ENCODE measurements at places on chromosomes 3 and 15. TPM values are rescaled to one million over a fixed set of nuclear protein-coding genes. Genes with fewer than 3 reads are reported as not detected.

DNA sequence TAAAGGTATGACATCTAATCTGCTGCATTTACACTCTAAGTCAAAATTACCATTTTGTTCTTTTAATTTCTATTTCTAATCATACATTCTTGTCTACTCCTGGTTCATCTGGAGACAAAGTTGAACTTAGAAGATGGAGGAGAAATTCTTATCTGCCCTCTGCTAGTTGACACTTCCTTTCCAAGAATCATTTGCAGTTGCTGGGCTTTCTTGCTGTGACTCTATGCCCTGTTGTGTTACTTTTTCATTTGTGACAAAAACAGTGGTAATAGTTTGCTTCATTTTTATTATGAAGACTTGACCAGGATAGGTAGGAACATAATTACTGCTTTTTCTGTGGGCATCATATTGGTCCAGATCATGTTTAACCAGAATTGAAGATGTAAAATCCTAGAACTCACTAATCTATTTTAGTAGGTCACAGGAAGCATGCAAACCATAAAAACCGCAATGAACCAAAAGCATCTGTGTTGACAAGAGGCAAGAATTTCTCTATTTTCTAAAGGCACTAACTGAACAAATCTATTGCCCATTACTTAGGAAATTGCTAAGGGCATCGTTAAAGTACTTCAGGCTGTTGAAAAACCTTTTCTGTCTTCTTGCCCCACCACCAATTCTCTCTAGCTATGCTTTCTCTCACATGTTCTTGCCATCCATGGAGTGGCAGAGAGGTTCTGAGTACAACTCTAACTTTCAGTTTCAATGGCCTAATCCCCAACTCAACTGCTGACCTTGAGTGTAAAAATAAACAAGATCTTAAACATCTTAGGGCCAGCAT lies 4.2 kb upstream of the CCR2 start:
- no peak for DNase-seq

- DNase-seq = no peak
Observed at GRCh38 chr3:72162649-72163184, 377.8 kb upstream of the PROK2 start.

GRCh38 chr15:44159492-44159891 lies 35.6 kb downstream of the FRMD5 start:
- DNase-seq = no peak

DNA sequence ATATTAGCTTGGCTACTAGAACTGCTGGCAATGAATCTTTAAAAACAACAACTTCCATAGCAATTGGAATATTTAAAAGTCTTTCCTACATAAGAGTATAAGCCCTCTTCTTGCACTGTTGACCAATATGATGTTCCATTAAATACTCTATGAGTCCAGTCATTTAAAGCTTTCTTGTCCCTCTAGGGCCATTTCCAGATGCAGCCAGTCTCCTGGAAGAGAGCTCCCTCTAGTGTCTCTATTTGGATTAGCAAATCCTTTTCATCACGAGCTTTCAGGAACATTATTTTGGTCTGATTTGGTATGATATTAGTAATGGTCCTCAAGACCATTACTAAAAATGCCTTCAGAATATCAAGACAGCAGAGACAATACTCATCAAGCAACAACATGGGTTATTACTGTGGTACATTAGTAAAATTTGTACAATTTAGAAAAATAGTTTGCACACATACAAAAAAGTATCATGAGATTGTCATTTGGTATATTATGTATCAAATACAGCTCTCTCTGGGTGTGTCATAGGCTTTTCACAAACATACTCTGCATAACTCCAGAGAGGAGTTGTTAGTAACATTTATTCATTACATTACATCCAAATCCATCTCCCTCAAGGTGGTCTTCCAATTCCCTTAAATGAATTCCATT lies 101.3 kb downstream of the DPH6 start:
- no peak for DNase-seq

DNA sequence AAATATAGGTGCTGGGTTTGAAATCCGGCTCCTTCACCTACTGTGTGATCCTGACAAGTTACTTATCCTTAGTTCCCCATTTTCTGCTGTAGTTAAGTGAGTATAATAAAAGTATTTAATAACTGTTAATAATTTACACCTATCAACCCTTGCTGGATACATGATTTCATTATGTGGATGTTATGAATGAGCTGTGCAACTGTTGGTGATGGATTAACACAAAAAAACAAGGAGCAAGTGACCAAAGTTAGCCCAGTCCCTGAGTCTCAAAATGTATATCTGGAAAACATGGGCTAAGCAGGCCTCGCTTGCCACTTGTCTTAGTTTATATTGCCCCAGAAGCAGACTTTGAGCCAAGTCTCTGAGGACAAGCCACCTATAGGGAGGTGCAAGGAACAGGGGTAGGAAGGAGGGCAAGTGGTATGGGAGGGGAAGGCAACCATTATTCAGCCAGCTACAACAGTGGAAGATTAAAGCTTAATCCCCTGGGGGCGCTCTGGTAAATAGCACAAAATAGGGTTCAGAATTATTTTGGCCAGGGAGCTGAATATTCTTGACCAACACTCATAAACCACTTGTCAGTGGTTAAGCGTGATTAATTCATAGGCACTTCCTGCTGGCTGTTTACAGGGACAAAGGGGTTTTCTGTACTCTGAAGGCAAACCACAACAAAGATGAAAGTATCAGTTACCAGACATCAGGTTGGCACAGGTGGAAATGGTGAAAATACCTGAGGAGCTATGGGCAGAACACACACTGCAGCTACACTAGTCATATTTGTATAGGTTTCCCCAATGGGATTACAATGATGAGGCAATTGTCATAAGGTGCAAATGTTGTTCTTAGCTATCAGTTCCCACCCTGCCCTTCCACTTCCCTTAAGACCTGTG lies 76.2 kb downstream of the TRIM42 start:
- no peak for DNase-seq

DNA sequence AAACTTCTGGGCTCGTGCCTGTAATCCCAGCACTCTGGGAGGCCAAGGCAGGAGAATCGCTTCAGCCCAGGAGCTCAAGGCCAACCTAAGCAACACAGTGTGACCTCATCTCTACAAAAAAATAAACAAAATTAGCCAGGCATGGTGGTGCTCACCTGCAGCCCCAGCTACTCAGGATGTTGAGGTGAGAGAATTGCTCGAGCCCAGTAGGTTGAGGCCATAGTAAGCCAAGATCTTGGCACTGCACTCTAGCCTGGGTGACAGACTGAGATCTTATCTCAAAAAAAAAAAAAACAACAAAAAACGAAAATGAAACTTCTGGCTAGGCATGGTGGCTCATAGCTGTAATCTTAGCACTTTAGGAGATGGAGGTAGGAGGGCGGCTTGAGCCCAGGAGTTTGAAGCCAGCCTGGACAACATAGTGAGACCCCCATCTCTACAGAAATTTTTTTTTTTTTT lies 53.7 kb downstream of the PIK3CB start:
- DNase-seq = peak; percentile 11

DNA sequence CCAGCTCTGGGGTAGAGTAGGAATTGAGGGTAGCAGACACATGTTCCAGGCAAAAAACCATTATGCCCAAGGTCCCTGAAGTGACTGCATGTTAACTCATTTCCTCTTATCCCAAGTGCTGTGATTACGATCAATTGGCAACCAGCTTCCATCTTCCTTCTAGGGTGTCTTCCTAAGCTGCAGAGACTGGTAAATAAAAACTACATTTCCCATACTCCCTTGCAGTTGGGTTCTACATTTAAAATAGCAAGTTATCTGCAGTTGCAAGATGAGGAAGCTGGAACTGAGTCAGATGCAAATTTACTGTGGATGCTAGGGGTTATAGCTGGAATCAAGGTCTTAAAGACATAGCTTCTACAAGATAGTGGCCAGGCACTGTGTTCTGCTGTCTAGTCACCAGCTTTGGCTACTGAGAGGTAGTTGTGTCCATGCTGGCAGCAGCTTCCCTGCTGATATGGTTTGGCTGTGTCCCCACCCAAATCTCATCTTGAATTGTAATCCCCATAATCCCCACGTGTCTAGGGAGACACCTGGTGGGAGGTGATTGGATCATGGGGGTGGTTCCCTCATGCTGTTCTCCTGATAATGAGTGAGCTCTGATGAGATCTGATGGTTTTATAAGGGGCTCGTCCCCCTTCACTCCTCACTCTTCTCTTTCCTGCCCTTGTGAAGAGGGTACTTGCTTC lies 51.3 kb upstream of the FBN1 start:
- DNase-seq = no peak

DNA sequence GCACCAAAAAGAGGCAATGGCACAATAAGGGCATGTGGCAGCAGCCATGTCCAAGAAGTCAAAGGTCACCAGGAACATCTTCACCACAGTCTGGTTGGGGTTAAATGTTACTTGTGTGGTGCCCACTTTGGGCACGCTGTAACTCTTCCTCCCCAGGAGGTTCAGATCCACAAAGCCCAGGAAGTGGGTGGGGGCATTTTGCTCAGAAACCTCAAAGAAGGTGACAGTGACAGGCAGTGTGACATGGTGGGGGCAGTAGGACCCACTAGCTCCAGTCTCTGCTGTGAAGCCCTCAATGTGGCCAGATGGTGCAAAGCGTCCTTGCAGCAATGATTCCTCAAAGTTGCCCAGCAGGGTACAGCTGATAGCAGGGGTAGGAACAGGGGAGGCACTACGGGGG lies 5.8 kb downstream of the ZNF80 start:
- DNase-seq = no peak

- no peak for DNase-seq
Observed at GRCh38 chr3:16456784-16457415, 56.6 kb downstream of the RFTN1 start.

GRCh38 chr15:40064231-40064894 lies 25.4 kb upstream of the SRP14 start:
- no peak for DNase-seq

GRCh38 chr3:59733041-59733809 lies 683.4 kb upstream of the CFAP20DC start:
- no peak for DNase-seq

- DNase-seq = no peak
Observed at GRCh38 chr3:157142315-157142714, 17.6 kb downstream of the CCNL1 start.

DNA sequence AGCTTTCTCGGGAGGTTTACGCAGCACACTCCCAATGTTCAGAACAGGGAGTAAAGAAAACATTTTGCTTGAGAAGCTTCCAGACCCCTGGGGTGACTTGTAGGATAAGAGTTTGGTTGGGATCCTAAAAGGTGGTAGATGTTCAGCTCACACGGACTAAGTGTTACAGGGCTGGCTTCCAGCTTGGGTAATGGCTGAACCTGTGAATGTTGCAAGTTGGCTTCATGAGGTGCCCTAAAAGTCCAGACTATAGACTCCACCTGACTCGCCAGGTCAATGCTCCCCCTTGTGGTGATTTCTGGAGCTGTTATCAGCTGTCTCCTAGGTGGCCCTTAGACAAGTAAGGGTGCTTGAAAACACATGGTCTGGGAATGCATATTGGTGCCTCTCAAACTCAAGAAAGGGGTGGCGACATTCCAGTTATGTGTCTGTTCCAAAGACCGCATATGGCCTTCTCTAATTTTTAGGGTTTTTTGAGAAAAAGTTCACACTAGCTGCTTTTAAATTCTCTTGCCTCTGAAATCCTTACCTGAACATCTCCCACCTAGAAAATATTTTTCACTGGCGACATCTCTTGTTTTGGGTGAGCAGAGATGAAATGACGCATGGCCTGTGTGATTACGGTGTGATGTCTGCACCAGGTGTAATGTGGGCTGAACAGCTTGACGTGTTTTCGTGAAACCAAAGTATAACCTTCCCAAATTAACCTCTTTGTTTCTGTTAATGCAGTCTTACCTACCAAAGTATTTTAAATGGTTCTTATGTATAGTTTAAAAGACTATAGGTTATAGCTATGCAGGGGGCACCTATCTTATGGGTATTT lies 175.7 kb upstream of the KBTBD8 start:
- DNase-seq = no peak

- no peak for DNase-seq
Observed at GRCh38 chr15:69394556-69395282, 19.4 kb upstream of the KIF23 start.

DNA sequence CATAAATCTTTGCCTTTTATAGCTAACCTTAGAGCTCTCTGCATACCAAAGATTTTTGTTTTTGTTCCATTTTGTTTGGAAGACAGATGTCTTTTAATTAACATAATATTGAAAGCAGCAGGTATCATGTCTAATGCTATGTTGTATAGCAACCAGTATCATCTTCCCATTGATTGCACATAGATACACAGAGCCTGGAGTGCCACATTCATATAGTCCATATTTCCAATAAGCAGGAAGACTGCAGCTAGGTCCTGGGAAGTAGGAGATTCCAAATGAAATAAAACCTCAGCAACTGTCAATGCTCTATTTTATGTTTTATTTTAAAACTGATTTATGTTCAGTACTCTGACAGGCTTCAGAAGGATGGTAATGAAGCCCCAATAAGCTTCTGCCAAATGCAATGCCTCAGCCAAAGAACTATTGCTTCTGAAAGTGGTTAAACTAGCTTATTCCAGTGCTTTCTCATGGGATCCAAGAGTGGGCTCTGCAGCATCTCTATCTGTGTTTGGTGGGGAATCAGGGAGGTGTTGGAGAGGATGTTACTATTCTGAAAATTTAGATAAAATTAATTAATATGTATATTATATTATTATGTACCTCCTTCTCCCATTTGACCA lies 6.5 kb upstream of the KCNMB2 start:
- DNase-seq = no peak

- DNase-seq = no peak
Observed at GRCh38 chr3:129022114-129023007, 21.3 kb downstream of the EFCC1 start.

- no peak for DNase-seq
Observed at GRCh38 chr15:38817427-38818156, 253.0 kb upstream of the RASGRP1 start.

DNA sequence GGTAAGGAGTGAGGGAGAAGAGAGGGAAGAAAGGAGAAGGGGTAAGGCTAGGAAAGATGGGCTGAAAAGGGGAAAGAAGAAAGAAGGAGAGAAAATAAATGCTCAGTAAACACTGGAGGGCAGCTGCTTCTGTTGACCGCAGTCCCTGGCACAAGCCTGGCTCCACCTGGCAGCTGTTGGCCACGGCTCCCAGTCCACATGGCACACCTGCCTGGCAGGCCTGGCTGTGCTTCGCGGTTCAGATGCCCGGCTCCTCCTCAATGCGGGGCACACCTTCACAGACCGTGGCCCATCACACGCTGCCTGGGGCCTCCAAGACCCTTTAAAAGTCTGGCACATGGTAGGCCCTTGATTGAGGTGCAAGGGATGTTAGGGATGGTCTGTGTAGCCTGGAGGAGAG lies 516.8 kb upstream of the PROK2 start:
- no peak for DNase-seq

- peak; percentile 96 for DNase-seq
Observed at GRCh38 chr3:33115024-33115768, 1.4 kb downstream of the CRTAP start.

GRCh38 chr15:57463360-57463759 lies 87.1 kb downstream of the CGNL1 start:
- no peak for DNase-seq

The HYAL3 gene
- 8.1 TPM for total RNA-seq

The SOX14 gene
- not detected for total RNA-seq

The NPAP1 gene
- total RNA-seq = not detected

The RARB gene
- total RNA-seq = 15.0 TPM

The SNTN gene
- not detected for total RNA-seq

The PAQR5 gene
- total RNA-seq = 9.1 TPM

The CHRM5 gene
- total RNA-seq = not detected

The RAB7A gene
- 122 TPM for total RNA-seq

The CCRL2 gene
- total RNA-seq = not detected

The C15orf62 gene
- 2.9 TPM for total RNA-seq

The HESX1 gene
- not detected for total RNA-seq

The EFCC1 gene
- 3.7 TPM for total RNA-seq

The MYD88 gene
- total RNA-seq = 45.9 TPM

The HDC gene
- 0.49 TPM for total RNA-seq

The CCDC50 gene
- total RNA-seq = 58.7 TPM

All from vagina (tissue), 2 donors.